ENCODE measurements at places on chromosomes 4 and X.

- no peak for DNase-seq
Measured at GRCh38 chr4:152708361-152708760, 28.6 kb upstream of the TMEM154 start.

- DNase-seq = no peak
Measured at GRCh38 chrX:18041656-18042055, 179.0 kb downstream of the BEND2 start.

GRCh38 chrX:71671043-71671780 is 3.9 kb downstream of the LOC101059915 start:
- no peak for DNase-seq

- DNase-seq = no peak
Measured at GRCh38 chrX:94695910-94696309, 1021.9 kb downstream of the FAM133A start.

- DNase-seq = no peak
Measured at GRCh38 chr4:184268584-184269160, 51.0 kb upstream of the ENPP6 start.

DNA sequence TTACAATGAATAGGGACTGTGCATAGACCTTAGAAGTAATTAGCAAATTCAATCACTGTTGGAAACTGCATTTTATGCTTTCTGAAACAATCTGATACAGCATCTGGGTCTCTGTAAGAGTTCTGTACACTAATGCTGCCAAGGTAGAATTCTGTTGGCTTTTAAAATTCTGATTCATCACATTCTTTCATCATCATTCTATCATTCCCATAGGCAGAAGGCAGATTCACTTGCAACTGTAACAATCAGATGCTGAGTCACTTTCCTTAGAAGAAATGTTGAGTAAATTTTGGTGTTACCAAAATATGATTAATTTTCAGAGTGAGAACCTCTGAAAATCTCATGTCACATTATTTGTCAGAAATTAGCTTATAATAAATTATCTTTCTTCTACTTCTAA is 267.2 kb downstream of the MAPK10 start:
- DNase-seq = no peak

- no peak for DNase-seq
Measured at GRCh38 chr4:163701916-163702315, 207.4 kb downstream of the TMA16 start.

DNA sequence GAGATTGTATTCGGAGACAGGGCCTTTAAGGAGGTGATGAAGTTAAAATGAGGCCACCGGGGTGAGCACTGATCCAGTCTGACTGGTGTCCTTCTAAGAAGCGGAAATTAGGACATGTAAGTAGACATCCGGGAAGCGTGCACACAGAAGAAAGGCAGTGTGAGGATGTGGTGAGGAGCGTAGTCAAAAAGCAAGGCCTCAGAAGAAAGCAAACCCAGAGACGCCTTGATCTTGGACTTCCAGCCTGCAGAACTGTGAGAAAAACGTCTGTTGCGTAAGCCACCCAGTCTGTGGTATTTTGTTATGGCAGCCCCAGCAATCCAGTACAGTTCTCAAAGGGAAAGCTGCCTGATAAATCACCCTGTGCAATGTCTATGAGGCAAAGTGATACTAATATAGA is 153.5 kb downstream of the KCNIP4 start:
- no peak for DNase-seq

DNA sequence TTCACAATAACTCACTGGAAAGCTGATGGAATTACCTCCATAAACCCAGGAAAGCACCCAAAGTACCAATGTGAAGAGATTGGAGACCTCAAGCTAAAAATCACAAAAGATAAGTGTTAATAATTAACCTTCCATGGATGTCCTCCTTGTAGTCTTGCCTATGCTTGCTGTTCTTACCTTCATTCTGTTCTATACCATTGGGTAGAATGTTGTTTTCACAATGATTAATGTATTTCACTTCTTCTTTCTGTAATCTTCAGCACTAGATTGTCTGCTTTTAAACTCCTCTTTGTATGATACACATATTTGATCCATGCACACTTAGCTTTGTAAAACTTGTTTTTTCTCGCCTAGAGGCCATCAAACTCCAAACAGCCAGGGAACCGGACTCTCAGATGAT is 570.3 kb downstream of the RAPGEF2 start:
- no peak for DNase-seq

DNA sequence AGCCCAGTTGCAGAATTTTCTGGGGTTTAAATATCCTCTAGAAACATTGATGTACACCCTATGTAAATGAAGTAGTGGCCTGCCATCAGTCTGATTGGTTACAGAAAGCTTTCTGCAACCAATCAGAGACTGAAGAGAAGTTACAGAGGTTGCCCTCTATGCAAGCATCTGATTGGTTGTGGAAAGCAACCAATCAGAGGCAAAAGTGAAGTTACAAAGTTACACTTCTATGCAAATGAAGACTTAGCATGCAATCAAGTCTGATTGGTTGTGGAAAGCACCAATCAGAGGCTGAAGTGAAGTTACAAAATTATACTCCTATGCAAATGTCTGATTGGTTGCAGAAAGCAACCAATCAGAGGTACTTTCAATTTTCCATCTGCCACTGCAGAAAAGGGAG is 51.9 kb upstream of the USP9X start:
- DNase-seq = no peak

GRCh38 chr4:89243733-89244252 is 63.8 kb downstream of the GPRIN3 start:
- DNase-seq = no peak

GRCh38 chr4:105805501-105806120 is 89.7 kb upstream of the NPNT start:
- no peak for DNase-seq

DNA sequence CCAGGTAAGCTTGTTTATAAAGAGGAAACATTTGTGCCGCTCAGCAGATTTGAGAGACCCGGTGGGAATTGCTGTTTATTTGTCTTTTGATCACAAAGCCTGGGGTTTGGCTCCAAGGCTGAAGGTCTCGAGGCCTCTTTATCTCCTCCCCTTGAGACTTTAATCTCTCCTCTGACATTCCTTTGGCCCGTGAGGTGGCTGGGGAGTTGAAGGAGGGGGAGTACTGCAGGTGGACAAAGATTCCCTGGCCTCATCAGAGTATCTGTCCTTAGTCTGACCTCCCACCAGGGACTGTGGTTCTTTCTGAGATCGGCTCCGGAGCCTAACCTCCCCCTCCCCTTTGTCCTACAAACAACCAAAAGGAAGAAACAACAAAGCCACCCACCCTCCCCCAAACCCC is 216.5 kb downstream of the MID1IP1 start:
- DNase-seq = no peak

DNA sequence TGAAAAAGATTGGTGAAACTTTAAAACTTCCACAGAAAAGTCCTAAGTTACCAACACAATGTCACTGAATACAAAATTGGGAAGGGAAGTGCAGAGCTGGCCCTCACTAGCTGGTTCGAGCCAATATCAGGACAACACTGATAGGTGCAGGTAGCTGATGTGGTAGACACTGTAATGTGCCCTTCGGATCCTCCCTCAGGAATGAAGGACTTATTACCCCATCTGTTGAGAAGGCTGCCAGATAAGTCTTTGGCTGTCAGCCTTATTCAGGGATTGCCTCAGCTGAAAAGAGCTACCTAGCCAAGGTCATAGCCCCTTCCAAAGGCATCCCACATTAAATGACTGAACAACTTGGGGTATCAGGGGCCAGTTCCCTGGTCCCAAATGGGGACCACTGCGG is 5.3 kb downstream of the MCF2 start:
- DNase-seq = no peak

DNA sequence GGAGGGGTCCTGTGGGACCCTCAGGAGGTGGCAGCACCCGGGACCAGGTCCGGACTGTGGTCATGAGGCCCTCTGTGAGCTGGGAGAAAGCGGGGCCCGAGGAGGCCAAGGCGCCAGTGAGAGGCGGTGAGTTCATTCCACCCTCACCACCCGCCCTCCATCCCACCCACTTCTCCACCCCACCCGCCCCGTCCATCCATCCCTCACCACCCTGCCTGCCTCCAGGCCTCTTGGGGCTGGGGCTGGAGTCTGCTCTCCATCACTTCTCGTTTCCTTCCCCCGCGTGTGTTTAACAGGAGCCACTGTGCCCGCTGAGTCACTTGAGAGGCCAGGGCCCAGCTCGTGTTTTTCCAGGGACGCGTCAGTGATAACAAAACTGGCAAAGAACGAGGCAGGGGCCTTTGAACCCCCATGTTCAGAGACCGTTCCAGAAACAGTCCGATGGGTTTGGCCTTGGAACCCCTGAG is 6.2 kb downstream of the SH3TC1 start:
- DNase-seq = no peak

GRCh38 chrX:110008011-110008635 is 5.2 kb downstream of the TMEM164 start:
- DNase-seq = no peak

- DNase-seq = no peak
Measured at GRCh38 chrX:45428831-45429230, 228.2 kb upstream of the DIPK2B start.

- DNase-seq = no peak
Measured at GRCh38 chrX:107470971-107471370, 21.5 kb downstream of the FRMPD3 start.

DNA sequence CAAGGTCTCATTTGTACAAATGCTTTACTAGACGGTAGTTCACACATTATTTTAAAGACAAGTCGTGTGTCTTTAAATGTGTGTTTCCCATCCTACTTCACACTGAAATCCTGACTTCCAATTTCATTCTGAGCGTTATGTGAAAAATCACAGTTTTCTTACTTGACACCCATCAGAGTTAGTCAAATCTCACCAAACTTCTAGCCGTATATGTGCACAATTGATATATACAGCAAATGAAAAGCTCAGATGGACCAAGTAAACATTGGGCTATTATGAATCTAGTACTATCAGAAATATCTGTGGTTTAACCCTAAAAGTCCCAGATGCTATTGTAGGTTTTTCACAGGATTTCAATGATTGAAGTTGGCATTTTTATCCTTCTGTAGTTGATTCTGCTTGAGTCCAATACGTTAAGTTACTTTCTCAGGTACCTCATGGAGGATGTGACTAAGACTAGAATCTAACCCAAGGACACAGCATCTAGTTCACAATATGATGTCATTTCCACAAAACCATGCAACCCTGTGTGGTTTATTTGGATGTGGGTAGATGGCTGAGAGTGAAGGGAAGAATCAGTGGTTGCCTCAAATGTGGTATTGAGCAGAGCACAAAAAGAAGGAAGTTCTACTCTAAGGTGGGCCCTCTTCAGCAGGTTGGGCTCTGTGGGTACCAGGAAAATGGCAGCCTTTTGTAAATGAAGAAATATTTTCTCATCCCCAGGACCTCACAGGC is 22.1 kb upstream of the TRIM60 start:
- DNase-seq = no peak

GRCh38 chr4:163618845-163619244 is 124.4 kb downstream of the TMA16 start:
- no peak for DNase-seq

DNA sequence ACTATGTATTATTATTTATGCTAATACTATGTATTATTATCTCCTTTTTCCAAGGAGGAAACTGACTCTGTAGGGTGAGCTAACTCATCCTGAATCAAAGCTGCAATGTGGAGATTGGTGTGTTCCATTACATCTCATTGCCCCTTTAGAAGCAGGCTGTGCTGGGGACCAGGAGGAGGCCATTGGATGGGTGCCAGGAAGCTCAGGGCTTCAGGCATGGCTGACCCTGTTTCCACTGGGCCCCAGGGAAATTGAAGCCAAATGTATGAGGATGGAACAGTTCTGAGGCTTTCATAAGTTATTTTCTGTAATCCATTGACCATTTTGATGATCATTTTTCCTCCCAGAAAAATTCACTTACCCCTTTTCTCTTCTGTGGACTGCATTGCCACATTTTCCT is 418.8 kb upstream of the ZFP42 start:
- DNase-seq = no peak

GRCh38 chr4:128310266-128310697 is 22.7 kb upstream of the PGRMC2 start:
- DNase-seq = no peak

DNA sequence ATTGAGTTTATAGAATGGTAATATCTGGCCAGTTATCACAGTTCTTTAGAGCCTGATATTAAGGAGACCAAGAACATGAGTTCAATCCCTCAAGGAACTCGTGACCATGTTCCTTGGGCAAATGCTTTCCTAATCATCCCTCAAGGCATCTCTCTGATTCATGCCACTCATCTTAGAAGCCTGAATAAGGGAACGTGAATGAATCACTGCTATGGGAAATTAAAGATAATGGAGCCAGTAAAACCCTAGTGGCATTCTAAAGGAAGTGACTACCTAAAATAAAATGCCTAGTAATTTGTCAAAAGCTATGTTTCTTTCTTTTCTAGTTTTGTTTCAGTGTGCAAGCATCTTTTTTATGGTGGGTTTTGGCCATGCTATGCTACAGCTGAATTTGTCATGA is 1161.3 kb downstream of the C4orf33 start:
- DNase-seq = no peak

- DNase-seq = no peak
Measured at GRCh38 chr4:159238631-159239030, 135.8 kb downstream of the RAPGEF2 start.

DNA sequence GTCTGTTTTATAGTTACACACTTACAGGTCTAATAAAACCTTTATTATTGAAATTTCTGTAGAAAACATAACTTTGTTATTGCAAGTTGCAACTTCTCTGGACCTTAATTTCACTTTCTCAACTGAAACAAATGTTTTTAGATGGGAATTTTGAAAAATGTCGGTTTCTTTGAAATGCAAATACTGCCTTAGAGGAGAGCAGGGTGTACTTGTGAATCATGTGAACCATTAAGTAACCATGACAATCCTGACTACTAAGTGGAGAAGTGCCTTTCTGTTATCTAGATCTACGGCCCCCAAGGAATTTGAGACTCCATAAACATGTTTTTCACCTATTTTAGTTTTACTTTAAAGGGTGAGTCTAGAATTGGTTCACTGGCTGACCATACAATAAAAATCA is 8.5 kb upstream of the ARMCX2 start:
- no peak for DNase-seq

- no peak for DNase-seq
Measured at GRCh38 chr4:87037671-87038334, 103.0 kb downstream of the AFF1 start.

GRCh38 chr4:160423879-160424451 is 1321.1 kb downstream of the RAPGEF2 start:
- no peak for DNase-seq

DNA sequence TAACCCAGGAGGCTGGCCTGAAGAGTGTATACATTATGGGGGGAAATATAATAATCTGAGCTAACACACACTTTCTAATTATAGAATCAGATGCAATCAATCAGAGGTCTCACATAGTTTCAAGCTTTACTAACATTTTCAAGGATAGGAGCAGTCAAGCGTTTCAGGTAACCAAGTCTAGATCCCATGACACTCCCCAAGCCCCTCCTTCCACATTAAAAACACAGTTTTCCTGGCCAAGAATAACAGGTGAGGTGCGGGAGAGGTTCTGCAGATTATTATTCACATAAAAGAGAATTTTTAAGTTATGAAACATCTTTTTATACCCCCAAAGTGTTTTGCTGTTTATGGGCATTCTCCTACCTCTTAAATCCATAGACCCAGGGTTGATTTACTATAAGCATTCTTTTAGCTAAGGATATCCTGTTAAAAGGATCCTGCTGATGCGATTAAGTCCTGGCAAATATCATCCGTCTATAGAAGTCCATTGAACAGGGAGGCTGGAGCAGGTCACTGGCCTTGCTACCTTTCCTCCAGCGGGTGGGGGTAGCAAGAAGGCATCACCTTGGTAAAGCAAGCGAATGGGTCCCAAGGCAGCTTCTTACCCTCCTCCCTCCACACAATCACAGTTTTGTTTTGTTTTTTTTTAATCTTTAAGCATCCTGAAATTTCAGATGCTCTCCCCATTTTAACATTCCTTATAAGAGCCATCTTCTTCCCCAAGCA is 104.7 kb upstream of the GPM6A start:
- DNase-seq = no peak
